Hematopoietic multipotent progenitor cell (in vitro differentiated cells): ENCODE measurements at places on chromosomes 2 and 18.

- DNase-seq, result peak; percentile 21
Observed at GRCh38 chr2:219218217-219218731, 484 bp downstream of the ABCB6 start.

GRCh38 chr2:57886161-57886786 is 160.3 kb upstream of the VRK2 start:
- DNase-seq, result no peak

GRCh38 chr2:152247337-152247695 is 71.8 kb upstream of the STAM2 start:
- no peak for DNase-seq

GRCh38 chr2:36965206-36965605 is 1.1 kb downstream of the STRN start:
- DNase-seq, result no peak
